ENCODE measurements at places on chromosomes 1 and 21.

DNA sequence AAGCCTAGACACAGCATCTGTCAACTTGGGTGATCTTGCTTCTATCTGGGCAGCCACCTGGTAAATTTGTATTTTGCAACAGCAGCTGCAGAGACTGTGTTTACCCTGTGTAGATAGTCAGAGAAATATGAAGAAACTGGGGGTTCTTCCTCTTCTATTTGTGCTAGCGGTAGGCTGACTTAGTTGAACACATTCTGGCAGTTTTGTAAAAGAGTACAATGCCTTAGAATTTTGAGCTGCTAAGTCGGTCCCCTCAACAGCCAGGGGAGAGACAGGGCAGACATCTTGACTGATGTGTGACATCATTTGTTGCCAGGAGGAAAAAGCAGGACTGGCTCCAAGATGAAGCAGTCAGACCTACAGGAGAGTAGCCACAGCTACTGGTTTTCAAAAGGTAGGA lies 53.7 kb downstream of the KCNJ6 start:
- peak; percentile 29 for DNase-seq

DNA sequence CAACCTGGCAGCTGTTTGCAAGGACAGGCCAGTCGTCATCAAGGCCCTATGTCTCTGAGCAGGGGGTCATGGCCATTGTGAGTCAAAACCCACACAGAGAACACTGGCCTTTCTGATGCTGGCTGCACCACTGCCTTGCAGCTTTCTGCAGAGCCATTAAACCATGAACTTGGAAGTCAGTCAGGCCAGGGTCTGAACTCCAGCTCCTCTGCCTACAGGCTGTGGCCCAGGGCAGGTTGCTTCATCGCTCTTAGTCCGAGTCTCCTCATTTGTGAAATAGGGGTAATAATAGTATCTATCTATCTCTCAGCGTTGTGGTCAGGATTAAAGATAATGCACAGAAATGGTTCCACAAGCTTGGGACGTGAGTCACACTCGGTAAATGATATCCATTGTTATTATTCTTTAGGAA lies 35.8 kb upstream of the HIVEP3 start:
- DNase-seq = peak; percentile 72

DNA sequence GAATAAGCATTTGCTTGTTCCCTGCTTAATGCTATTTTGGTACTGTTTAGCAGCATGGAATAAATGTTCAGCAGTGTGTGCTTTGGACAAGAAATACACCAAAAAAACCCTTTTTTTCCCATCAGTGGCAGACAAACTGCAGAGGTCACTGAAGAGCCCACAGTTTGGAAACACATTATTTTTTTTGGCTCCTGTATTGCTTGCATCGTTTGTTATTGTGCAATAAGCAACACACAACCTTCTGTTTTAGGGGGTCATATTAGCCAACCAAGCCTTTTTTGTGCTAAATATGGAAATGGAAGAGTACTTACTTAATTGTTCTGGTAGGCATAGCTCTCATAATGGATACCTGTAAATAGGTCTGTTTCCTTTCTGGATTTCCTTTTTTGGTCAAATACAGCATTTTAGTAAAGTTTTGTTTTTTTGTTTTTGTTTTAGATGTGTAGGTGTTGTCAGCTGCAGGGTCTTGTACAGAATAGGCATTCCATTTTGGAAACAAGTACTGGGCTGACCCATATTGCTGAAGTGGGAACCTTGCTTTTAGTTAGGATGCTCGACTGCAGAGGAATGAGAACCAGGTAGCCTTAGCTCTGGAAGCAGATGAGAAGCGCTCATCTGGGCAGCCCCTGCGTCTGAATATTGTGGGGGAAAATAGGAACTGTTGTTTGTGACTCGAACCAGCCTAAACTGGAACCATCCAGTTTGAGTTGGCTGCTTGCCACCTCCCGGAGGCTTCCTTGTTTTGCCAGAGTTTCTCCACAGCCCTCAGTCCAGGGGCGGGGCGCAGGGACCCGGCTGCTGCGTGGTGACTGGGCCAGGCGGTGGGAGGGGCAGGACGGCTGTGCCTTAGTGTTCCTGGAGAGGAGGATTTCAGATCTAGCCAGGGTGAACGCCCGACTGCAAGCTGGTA lies 38.4 kb downstream of the SPEN start:
- DNase-seq = peak; percentile 95

DNA sequence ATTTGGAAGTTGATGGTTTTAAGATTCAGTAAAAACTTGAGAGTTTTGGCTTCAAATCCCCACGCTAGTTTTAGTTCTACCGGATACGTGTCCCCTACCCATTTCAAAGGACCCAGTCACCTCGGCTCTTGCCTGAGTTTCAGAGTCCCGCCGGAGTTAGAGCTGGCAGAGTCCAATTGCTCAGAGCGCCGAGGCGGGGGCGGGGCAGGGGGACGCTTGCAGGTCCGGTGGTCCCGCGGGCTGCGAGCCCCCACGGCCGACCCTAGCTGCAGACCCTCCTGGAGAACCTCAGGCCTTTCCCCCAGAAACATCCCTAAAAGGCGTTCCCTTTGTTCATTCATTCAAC lies 765 bp upstream of the VPS45 start:
- DNase-seq = no peak

- peak; percentile 6 for DNase-seq
Observed at GRCh38 chr1:65231718-65232330, 77.5 kb upstream of the DNAJC6 start.

GRCh38 chr1:95084317-95085176 lies 11.8 kb upstream of the ALG14 start:
- peak; percentile 31 for DNase-seq

DNA sequence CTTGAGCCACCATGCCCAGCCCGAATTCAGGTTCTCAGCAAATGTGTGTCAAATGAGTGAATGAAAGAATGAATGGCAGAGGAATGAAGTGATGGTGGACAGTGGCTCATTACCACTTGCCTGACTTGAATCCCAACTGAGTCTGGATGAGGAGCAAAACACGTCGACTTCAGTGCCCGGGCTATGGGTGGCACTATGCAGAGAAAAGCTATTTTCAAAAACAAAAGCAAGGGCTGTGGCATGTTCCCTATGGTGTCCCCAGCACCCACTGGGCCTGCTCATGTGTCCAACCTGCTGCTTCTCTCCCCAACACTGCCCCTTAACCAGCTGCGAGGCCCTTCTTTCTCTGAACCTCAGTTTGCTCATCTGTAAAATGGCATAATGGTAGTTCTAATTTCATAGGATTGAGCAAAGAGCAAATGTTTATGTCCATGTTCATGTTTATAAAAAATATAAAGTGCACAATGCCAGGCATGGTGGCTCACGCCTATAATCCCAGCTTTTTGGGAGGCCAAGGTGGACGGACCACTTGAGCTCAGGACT lies 4.3 kb upstream of the MAD2L2 start:
- DNase-seq = no peak

DNA sequence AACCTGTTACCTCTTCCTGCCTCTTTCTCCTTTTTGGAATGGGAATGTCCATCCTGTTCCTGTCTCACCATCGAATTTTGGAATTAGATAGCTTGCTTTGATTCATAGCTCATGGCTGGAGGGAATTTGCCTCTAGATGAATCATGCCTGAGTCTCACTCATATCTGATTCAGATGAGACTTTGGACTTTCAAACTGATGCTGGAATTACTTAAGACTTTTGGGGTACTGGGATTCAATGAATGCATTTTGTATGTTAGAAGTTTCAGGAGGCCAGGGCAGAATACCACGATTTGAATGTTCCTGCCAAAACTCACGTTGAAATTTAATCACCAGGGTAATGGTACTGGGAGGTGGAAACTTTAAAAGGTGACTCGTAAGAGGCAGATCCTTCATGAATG lies 132.4 kb downstream of the DSCAM start:
- peak; percentile 9 for DNase-seq

- DNase-seq = no peak
Observed at GRCh38 chr1:43743206-43743605, 35.9 kb downstream of the ST3GAL3 start.

GRCh38 chr1:24297852-24298232 lies 21.3 kb upstream of the GRHL3 start:
- DNase-seq = no peak

DNA sequence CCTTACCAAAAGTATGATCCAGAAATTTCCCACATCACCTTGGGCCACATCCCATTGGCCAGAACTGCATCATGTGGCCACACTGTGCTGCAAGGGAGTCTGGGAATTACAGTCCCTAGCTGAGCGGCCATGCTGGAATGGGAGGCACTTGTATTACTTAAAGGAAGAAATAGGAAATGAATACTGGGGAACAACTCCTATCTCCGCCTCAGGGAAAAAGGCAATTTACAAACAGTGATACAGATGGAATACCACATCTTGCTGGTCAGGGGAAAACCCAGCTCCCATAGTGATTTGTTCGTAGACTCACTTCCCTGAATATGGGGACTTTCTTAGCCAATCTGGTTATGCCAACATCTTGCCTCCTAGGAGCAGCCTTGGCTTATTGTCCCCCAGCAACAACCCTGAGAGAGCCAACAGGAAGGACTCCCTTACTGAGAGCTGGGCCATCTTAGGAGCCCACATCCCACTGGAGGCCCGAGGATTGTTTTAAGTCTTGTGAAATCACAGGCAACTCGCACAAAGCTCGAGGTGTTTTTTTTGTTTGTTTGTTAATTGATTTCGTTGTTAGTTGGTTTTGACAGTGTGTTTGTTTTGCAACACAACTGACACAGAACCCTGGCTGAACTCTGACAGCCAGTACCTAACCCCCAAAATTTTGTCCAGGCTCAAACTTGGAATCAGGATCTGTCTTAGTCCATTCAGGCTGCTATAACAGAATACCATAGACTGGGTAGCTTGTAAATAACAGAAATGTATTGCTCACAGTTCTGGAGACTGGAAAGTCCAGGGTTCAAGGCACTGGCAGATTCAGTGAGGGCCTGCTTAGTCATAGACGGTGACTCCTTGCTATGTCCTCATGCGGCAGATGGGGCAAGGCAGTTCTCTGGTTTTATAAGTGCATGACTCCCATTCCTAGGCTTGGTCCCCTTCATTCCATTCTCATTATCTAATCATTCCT lies 14.9 kb downstream of the CDA start:
- DNase-seq = peak; percentile 94

DNA sequence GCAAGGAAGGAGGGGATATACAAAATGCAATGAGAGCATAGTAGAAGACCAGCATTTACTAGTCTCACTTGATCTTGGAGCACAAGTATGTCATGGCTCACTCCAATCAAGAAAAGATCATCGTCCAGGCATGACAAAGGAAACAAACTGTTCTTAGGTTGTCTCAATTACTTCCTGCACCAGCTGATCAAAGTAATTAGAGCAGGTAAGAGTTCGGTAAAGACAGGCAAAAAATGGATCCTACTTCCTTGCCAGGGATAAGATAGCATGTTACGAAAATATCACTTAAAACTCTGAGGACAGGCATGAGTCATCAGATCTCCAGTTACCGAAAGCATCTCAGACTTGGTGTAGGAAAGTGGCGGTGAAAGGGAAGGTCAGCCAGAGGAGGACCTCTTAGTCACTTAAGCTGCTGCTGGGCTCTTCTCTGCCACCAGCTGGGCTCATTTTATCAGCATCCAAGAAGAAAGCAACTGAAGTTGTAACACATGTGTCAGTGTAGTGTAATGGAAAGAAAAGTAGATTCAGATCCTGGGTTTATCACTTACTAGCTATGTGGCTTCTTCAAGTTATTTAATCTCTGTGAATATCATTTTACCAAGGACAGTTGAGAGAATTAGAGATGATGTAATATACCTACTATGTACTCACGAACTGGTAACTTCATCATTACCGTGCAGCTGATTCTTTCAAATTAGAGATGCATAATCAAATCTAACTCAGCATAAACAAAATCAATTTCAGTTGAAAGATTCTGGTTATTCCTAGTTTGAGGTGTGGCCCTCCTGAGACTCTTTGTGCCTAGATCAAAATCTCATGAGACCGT lies 46.8 kb downstream of the XCL1 start:
- peak; percentile 56 for DNase-seq

- DNase-seq = no peak
Observed at GRCh38 chr21:36079010-36079649, 9.3 kb downstream of the CBR1 start.

DNA sequence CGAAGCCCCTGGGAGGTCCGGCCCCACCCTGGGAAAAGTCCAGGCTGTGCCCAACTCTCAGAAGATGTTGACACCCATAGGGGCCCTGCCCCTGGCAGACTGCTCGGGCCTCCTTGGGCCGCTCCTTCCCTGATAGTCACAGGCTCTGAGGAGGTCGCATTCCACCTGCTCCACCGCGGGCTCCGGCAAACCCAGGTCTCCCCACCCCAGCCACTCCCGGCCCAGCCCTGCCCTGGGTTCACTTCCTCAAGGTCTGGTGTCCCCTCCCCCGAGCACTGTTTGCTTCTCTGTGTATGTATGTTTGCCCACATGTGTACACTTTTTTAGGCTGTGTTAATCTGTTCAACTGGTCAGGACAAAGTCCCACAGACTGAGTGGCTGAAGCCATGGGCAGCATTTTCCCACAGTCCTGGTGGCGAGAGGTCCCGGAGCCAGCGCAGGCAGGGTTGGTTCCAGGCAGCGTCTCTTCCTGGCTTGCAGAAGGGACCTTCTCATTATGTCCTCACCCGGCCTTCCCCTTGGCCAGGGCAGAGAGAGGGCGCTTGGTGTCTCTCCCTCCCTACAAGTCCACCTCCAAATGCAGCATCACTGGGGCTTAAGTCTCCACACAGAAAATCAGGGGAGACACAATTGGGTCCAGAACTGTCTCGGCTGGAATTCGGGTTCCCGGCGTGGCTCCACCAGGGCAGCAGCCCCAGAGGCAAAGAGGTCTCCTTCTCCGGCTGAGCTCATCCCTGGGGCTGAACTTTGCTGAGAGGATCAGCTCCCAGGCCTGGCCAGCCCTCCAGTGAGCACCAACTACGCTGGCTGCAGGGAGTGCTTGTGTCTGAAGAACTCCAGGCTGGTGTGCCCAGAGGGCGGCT lies 10.5 kb upstream of the PRXL2B start:
- DNase-seq = no peak

DNA sequence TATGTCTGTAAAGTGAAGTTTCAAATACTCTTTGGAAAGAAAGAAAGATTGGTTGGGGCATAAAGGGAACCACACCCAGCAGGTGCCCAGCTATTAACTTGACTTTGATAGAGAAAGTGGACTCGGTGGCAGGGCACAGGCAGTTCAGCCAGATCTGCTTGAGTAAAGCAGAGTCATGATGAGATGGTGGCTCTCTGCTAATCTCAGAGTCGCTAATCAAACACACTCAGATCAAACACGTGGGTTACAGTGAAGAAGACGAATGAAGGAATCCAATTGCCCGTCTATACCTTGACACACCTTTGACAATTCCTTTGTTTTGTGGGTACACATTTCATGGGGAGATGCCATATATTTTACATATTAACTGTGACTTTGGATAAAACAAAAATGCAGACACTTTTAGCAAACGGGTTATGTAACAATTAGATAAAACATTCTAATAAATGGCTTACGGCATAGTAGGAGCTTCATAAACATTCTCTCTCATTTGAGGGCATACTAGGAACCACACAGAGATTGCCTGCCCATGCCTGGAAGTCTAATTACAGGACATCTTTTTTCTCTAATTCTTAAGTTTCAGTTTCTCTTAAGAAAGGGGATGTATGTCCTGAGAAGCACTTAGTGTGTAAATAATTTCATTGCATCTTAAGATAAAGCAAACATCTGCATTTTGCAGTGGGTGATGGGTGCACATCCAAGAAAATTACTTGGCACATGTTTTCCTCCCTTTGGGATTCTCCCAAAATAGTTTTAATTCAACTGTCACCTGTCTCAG lies 7.2 kb downstream of the CBR1 start:
- no peak for DNase-seq
